ENCODE measurements at places on chromosomes 7 and 10. TPM values are rescaled to one million over a fixed set of nuclear protein-coding genes. Genes with fewer than 3 reads are reported as not detected.

FGL2 gene
- total RNA-seq: 68.5 TPM

DNA sequence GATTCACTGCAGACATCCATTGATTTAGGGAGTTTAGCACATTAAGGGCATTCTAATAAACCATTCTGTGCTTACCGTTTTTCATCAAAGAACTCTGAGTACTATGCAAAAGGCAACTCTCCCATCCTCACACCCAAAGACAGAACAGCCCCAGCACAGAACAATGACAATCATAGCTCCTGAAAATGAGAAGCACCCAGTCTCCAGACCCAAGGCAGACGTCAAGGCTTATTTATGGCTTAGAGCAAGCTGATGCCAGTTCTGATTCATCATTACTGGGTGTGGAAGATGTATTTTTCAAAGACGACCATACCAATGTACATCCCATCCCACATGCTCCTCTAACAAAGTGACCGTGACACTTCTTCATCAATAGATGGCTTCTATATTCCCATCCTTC lies 67.6 kb downstream of the OSBPL3 start:
- DNase-seq: no peak

DNA sequence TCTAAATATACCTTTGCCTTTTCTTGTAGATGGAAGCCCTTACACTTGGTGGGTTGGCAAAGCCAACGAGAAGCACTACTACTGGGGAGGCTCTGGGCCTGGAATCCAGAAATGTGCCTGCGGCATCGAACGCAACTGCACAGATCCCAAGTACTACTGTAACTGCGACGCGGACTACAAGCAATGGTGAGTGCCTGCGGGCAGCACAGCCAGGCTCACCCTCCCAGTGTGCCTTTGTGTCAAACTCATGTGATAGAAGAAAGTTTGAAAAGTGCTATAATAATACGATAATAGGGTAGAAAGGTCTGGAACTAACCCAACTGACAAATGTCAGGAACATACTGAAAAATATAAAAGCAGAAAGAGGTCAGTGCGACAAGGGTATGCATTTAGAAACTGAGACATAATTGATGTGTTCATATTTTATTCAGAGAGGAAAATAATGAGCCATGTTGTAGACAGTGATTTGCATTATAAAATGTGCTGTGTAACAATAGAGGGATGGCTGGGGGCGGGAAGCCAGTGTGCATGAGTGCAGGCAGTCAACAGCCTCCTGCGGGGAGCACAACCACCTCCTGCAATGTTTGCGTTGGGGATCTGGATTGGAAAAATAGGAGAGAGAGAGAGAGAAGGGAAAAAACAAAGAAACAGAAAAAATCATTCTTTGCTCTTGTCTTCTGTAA lies 686.9 kb upstream of the C7orf33 start:
- no peak for DNase-seq

GRCh38 chr10:11546581-11546980 lies 64.9 kb downstream of the USP6NL start:
- no peak for DNase-seq

DNA sequence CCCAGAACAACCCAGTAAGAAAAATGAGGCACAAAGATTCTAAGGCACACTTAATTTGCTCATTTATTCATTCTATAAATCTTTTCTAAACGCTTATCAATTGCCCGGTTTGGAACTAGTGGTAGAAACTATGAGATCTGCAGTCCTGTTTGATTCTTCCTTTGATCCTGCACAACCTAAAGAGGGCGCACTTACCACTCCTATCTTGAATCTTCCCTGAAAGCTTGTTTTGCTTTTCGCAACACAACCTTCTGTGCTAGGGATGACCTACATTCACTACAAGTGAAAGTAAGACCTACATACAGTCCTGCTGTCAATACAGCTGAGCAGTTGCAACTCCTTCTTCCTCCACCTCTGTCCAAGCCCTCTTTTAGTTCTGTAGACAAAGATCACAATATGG lies 12.6 kb upstream of the ARL4A start:
- DNase-seq: no peak

DNA sequence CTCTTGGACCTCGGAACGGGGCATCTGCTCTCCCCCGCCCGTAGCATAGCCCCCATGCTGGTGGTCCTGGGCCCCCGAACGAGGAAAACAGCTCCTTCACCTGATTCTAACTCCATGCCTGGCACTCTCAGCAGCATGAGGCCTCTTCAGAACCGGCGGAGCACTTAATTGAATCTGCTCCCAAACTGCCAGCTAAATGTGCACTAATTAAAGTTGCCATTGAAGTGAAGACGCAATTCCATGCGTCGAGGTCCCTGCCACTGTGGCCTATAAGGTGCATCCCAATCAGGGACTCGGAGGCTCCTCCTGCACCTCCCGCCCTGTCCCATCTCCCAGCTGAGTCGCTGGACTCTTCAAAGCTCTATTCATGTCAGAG lies 41.3 kb upstream of the ADGRA1 start:
- no peak for DNase-seq

Data from sigmoid colon (tissue), 7 donors.